Placental epithelial cell (primary cell): ENCODE measurements at places on chromosomes 16 and 17. TPM values are rescaled to one million over a fixed set of nuclear protein-coding genes. Genes with fewer than 3 reads are reported as not detected.

Gene PERCC1
- not detected in 2 replicates for total RNA-seq

Gene KRTAP9-8
- not detected in 2 replicates for total RNA-seq

Gene ZMYND15
- total RNA-seq, result under 0.01 TPM in 1 of 2 replicates, not detected in the other

Gene ADAD2
- total RNA-seq, result under 0.01 TPM in 1 of 2 replicates, not detected in the other

Gene CMTM4
- 9.8 and 17.1 TPM in 2 replicates for total RNA-seq

Gene PEMT
- total RNA-seq, result 11.0 and 41.5 TPM in 2 replicates

Gene BAIAP3
- 0.54 TPM in 1 of 2 replicates, not detected in the other for total RNA-seq

Gene ASPA
- total RNA-seq, result not detected in 2 replicates

Gene KRT28
- total RNA-seq, result not detected in 2 replicates

Gene BICDL2
- total RNA-seq, result not detected in 2 replicates

Gene ZNF287
- total RNA-seq, result 4.9 and 7.9 TPM in 2 replicates

Gene KIF2B
- not detected in 2 replicates for total RNA-seq

Gene XAF1
- total RNA-seq, result 0.22 and 0.39 TPM in 2 replicates

Gene CX3CL1
- under 0.01 TPM in 1 of 2 replicates, not detected in the other for total RNA-seq

Gene STRADA
- 21.1 and 24.3 TPM in 2 replicates for total RNA-seq
